Globus pallidus (tissue), 1 donor: ENCODE measurements at places on chromosomes 3 and 15.

- DNase-seq, result no peak
Observed at GRCh38 chr3:143443851-143444331, 324.3 kb downstream of the CHST2 start.

DNA sequence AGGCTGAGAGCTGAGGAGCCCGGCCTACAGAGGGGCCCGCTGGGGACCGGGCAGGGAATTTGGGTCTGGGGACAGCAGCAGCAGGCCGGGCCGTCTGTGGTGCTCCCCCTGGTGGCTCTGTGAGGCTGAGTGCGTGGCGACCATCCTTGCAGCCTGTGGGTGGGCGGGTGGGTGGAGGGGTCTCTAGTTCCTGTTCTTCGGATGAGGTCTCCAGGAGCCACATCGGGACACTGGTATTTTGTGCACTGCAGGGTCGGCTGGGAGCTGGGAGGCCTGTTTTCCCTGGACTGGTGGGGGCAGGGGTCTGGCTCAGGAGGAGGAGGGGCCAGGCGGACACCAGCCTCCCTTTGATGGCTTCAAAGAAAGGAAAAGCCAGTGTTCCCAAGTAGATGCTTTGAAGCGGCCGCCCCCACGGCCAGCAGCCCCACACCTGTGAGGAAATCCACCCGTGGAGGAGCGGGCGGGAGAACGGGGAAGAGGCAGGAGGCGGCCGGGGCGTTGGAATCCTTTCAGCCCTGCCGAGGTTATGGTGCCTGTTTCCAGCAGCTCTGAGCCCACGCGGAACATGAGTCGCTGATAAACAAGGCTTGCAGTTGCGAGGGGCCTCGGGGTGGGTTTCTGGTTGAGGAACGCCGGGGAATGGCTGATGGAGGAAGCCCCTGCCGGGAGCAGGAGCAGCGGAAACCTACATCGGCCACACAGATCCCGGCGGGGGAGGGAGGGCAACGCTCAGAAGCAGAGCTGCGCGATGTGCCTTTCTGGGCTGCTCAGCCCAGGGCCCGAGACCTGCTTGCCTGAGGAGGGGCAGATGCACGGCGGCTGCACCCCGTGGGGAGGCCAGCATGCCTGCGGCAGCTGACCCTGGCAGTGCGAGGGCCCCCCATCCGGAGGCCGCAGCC, 154.3 kb downstream of the NSMCE3 start:
- DNase-seq, result no peak

- no peak for DNase-seq
Observed at GRCh38 chr3:195238081-195238571, 32.8 kb downstream of the XXYLT1 start.

- DNase-seq, result no peak
Observed at GRCh38 chr15:33680336-33680735, 288.0 kb upstream of the CHRM5 start.

DNA sequence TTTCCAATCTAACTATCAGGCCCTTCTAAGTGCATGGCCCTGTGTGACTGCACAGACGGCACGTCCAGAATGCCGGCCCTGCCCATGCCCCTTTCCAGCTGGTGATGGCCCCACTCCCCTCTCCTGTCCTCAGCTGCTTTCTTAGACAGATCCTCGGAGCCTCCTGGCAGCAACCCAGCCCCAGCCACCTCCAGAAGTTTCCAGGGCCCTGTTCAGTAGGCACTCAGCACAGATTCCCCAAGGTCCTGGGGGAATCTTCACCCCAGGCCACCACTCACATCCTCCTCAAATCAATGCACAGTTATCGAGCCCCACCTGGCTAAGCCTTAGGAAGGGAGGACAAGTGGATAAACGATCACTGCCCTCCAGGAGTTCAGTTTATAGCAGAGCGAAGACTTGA, 1.4 kb upstream of the CRABP1 start:
- DNase-seq, result no peak

DNA sequence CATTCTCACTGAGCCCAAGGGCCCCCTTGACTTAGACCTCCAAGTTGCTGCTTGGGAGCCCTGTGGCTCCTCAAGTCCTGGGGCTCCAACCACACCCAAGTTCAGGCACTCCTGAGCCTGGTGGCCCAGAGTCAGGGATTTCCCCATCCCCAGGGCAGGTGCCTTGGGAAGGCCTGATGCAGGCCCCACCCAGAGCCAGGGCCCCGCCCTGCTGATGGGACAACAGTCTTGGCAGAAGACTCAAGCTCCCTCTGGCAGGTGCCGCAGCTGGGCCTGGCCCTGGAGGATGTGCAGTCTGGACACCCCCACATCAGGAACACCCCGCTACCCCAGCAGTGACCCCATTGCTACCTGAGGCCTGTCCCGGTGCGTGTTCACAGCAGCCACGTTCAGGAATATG, 17.7 kb upstream of the SHISA5 start:
- DNase-seq, result no peak

DNA sequence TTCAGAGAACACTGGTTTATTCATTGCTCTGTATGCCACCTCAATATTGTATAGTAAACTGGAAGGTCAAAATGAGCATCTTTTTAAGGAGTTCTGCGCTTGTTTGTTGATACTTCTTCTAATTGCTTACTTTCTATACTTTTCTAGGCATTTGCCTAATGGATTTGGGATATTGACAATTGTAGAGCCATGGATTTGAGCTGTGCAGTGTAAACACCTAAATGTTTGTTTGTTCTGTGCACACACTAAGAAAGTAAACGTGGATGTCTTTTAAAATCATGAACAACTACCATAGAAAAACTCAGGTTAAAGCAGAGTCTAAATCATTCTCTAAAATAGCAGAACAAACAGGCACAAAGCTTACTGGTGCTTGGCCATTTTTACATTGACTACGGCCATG, 436.6 kb upstream of the GBE1 start:
- DNase-seq, result no peak

DNA sequence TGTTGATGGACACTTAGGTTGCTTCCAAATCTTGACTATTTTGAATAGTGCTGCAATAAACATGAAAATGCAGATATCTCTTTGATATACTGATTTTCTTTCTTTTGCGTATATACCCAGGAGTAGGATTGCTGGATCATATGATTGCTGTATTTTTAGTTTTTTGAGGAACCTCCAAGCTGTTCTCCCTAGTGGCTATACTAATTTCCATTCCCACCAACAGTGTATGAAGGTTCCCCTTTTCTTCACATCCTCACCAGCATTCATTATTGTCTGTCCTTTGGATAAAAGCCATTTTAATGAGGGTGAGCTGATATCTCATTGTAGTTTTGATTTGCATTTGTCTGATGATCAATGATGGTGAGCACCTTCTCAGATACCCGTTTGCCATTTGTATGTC, 12.5 kb downstream of the PATL2 start:
- peak; percentile 8 for DNase-seq

DNA sequence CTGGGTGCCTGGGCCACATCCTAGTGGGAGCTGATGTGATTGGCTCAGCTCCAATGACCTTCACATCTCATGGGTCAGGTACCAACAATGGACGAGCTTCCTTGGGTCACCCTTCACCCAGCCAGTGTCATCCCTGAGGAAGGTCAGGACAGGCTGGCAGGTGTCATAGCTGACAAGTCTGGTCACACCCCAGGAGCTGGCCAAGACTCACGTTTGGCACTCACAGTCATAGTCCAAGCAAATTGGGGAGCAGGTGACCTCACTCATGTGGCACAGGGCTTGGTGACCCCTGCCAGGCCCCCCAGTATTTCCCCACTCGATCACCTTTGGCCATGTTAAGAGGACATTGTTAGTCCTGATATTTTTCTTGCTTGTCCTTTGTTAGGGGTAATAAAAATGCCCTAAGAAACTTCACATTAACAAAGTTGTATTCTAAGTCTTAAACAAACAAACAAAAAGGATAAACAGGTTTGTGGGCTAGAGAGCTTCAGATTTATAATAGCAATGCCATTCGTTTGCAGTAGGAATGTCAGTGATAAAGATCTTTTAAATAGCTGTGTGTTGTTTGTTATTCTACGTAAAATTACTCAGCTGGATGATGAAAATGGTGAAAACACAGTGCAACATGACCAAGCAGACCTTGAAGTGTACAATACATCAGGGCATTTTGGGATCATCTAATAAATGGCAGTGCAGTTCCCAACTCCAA, 79.5 kb upstream of the POMGNT2 start:
- no peak for DNase-seq

GRCh38 chr3:115699706-115700105, 76.4 kb downstream of the GAP43 start:
- no peak for DNase-seq

GRCh38 chr3:152538518-152538917, 269.8 kb downstream of the MBNL1 start:
- DNase-seq, result no peak

- no peak for DNase-seq
Observed at GRCh38 chr3:104873331-104873730, 493.4 kb upstream of the ALCAM start.

GRCh38 chr3:133880287-133880686, 15.4 kb downstream of the RAB6B start:
- DNase-seq, result no peak

- no peak for DNase-seq
Observed at GRCh38 chr3:138412821-138413551, 21.4 kb upstream of the ESYT3 start.

DNA sequence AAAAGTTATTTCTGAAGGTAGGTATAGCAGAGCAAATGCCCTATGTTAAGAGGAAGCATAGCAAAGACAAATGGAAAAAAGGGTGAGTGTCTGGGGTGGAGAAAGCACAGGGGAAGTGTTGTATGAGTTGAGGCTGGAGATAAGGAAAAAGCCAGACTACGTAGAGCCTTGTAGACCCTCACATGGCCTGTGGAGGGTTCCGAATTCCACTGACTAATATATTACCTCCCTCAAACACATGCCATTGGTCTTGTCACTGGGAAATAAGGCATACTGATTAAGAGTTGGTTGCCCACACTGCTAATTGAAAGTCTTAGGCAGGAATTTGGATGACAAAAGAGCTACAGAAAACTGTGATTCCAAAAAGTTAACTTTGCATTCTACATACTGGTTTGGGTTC, 65.2 kb downstream of the TRAT1 start:
- no peak for DNase-seq

GRCh38 chr3:13429631-13430291, 9.6 kb upstream of the NUP210 start:
- no peak for DNase-seq

GRCh38 chr15:22918056-22918455, 62.1 kb downstream of the CYFIP1 start:
- no peak for DNase-seq

GRCh38 chr15:49831206-49831965, 210.5 kb downstream of the DTWD1 start:
- DNase-seq, result no peak

DNA sequence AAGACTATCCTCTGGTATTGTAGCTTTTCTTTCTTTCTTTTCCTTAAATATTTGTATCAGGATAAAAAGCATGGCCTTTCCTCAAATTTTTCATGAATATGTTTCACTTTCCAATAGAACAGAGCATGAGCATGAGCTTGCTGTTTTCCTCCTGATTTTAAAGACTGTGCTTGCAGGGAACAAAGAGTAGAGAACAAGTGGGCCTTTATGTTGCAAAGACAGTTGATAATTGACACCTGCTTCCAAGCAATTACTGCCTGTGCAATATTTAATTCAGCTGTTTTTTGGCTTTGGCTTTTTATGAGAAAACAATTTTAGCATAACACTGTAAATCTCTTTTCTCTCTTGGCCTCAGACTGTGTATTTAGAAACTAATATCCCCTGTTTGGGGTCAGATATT, 263.6 kb upstream of the AZI2 start:
- no peak for DNase-seq

DNA sequence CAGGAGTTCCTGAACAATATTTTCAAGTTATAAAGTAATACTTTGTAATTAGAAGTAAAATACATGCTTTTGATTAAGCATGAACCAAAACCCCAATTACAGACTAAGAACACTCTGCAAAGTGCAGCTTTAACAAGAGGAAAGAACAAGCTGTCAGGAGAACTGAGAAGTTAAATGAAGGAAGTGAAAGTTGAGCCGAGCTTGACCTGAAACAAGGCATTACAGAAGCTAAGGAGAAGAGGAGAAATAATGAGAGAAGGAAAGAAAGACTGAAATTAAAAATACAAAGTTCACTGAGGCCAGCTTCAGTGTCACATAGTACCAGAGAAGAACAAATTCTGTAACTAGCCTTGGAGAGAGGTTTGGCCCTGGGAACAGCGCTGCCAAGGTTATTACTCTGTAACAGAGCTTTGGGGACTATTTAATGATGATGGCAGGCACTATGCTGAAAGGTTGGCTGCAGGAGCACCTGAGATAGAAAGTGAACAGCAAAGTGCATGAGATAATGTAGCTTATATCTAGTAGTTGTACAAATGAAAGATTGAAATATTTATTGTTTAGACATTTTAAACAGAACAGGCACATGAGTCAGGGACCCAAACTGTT, 241.9 kb upstream of the PEX5L start:
- peak; percentile 5 for DNase-seq

DNA sequence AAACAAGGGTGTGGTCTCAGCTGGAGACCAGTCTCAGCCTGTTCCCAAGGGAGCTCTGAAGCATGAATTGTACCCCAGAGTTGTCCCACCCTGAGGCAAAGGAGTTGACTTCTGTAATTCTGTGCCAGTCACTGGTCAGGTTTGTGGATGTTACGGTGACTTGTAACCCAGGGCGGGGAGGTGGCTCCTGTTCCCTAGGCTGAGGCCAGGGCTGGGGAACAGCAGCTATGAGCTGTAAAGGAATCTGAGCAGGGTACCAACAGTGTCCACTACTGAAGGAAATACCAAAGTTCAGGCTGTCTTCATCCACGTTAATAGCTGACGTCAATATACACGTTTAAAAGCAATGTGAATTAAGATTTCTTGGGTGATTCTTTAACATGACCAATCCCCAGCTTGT, 266.2 kb downstream of the ABHD5 start:
- no peak for DNase-seq

- DNase-seq, result no peak
Observed at GRCh38 chr3:141898908-141899307, 22.5 kb downstream of the ATP1B3 start.

DNA sequence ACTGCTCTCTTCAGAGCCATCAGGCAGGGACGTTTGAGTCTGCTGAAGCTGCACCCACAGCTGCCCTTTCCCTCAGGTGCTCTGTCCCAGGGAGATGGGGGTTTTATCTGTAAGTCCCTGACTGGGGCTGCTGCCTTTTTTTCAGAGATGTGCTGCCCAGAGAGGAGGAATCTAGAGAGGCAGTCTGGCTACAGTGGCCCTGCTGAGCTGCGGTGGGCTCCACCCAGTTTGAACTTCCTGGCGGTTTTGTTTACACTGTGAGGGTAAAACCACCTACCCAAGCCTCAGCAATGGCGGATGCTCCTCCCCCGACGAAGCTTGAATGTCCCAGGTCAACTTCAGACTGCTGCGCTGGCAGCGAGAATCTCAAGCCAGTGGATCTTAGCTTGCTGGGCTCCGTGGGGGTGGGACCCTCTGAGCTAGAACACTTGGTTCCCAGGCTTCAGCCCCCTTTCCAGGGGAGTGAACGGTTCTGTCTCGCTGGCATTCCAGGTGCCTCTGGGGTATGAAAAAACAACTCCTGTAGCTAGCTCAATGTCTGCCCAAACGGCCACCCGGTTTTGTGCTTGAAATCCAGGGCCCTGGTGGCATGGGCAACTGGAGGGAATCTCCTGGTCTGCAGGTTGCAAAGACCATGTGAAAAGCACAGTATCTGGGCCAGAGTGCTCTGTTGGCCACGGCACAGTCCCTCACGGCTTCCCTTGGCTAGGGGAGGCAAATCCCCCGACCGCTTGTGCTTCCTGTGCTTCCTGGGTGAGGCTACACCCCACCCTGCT, 21.1 kb upstream of the ST6GAL1 start:
- no peak for DNase-seq

GRCh38 chr3:113374078-113374477, 67.2 kb downstream of the CFAP44 start:
- peak; percentile 3 for DNase-seq
